Epithelial cell of umbilical artery (primary cell): ENCODE measurements at places on chromosomes 12 and 14. TPM values are rescaled to one million over a fixed set of nuclear protein-coding genes. Genes with fewer than 3 reads are reported as not detected.

The GLS2 gene
- not detected in 2 replicates for total RNA-seq

The AKAP3 gene
- total RNA-seq: 0.97 and 1.1 TPM in 2 replicates

The ANO4 gene
- total RNA-seq: not detected in 2 replicates

The BEGAIN gene
- 0.32 and 0.91 TPM in 2 replicates for total RNA-seq

The PSMD9 gene
- 47.4 and 127 TPM in 2 replicates for total RNA-seq

The NANOG gene
- total RNA-seq: not detected in 2 replicates

The PRB2 gene
- not detected in 2 replicates for total RNA-seq

The SRRM4 gene
- total RNA-seq: not detected in 2 replicates

The RACGAP1 gene
- total RNA-seq: 56.8 and 87.5 TPM in 2 replicates

The PYGL gene
- 77.6 and 78.1 TPM in 2 replicates for total RNA-seq

The SLC8A3 gene
- under 0.01 and 0.15 TPM in 2 replicates for total RNA-seq

The KRT74 gene
- not detected in 2 replicates for total RNA-seq

The FBXW8 gene
- 8.4 and 15.0 TPM in 2 replicates for total RNA-seq
